ENCODE measurements at places on chromosomes 13 and 19.

DNA sequence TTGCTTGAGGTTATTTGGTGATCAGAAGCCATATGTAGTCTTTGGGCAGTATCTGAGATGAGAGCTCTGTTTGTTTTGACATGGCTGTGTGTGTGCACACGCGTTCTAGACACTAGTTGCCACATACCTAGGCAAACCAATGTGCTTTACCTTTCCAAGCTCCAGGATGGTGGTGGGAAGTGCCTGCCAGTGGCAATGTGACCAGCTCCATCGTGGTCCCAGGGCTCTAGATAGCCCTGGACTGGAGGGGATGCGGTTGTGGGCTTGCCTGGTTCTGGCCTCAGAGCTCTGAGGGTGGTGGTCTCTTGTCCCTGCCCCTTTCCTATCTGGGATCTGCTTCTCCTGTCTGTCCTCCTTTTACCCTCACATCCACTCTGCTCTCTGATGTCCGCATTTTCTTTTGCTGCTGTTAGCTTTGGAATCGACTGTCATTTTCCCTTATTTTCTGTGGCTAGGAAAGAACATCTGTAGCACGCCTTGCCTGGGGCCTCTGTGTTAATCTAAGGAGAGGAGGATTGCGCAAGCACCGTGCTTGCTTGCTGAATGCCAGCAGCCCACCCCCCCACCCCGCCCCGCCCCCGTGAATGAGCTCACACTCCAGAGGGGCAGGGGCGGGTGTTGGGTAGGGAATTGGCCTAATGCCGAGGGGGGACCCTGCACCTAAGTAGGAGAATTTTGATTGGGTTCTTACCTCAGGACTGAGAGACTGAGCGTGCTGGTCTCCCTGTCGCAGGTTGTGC lies 89.5 kb downstream of the ARHGEF7 start:
- DNase-seq, result peak; percentile 33

DNA sequence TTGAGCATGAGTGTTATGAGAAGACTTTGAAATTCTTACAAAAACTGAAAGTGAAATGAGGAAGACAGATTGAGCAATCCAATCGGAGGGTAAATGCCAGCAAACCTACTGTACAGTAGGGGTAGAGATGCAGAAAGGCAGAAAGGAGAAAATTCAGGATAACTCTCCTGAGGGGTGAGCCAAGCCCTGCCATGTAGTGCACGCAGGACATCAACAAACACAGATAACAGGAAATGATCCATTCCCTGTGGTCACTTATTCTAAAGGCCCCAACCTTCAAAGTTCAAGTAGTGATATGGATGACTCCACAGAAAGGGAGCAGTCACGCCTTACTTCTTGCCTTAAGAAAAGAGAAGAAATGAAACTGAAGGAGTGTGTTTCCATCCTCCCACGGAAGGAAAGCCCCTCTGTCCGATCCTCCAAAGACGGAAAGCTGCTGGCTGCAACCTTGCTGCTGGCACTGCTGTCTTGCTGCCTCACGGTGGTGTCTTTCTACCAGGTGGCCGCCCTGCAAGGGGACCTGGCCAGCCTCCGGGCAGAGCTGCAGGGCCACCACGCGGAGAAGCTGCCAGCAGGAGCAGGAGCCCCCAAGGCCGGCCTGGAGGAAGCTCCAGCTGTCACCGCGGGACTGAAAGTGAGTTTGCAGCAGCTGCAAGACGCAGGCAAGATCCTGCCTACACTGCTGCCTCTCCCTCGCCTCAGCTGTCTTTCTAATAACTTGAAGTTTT lies at the start of gene TNFSF13B:
Gene TNFSF13B, plus strand, starts transcription at position 118 of the 728 bp plus-strand sequence. Its CDS starts 178 bp downstream, at position 296.
- peak; percentile 75 for DNase-seq

DNA sequence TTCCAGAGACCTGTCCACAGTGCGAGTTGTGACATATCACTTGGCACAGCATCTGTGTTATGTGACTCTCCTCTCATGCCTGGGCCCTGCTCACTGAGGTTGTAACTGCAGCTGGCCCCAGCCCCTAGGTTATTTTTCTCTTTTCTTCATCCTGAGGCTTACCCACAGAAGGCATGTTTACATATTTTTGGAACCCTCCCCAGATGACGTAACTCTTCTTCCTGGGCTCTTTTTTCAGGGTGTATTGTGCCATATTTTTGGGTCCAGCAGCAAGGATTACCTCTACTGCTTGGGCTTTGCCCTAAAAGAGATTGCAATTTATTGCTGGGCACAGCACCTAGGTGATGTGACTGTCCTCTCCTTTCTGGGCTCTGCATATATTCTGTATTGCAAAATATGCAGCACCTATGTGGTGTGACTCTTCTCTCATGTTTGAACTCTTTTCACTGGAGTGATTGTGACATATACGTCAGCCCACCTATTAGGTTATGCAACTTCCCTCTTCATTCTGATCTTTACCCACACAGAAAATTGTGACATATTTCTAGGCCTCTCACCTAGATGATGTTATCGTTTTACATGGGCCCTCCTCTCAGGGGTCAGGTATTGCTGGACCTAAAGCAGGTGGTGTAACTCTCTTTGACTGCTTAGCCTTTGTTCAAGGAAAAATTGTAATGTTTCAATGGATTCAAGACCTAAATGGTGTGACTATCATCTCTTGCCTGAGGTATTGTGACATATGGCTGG lies 64.5 kb upstream of the ZNF724 start:
- no peak for DNase-seq

DNA sequence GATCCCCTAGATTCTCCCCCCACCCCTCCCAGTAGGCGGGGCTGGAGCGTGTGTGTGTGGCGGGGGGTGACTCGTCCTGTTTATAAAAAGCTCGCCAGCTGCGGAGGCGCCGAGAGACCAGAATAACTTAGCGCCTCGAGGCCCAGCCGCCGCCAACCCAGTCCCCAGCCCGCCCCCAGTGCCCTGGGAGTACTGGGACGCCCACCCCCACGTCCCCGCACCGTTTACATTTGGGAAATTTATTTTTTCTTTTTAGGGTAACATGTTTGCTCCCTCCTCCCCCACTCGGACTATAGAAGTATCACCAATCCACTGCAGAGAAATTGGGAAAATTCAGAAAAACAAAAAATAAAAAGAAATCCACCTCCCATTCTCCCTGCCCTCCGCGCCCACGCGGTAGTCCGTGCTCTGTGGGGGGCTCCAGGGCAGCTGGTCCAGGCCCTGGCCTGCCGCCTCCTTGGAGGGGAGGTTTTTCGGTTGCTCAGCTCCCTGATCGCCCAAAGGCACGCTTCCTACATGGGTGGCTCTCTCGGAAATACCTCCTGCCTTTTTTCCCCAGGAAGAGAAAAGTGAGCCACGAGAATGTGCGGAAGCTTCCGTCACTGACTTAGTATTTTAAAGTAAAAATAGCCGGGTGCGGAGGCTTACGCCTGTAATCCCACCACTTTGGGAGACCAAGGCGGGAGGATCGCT lies 1.5 kb upstream of the RAB3A start:
- peak; percentile 78 for DNase-seq

GRCh38 chr13:93244141-93244917 lies 17.7 kb downstream of the GPC6 start:
- DNase-seq, result no peak

DNA sequence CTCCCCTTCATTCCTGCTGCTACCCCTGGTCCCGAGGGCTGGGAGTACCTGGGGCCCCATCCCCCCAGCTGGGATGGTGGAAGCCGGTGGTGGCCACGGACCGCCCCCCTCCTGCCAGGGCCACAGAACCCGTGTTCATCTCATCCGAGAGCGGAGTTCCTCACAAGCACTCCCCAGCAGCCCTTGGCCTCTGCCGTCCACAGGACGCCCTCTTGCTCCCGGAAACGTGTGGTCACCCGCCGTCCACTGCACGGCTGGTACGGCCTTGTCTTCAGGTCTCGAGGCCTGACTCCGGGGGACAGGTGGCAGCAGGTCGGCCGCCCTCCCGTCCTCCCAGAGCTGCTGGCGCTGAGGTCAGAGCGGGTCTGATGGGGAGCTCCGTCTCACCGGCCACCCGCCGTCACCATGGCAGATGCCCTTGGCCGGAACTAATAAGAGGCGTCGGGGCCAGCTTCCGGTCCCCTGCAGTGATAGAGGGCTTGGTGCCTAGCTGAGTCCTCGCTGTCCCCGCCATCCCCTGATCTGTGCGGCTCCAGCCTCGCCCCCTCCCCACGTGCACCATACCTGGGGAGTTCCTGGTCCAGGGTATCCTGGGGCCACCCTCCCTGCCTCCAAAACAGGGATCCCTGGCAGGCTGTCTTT lies 16.5 kb upstream of the CSNK1G2 start:
- no peak for DNase-seq

- no peak for DNase-seq
Measured at GRCh38 chr13:112062072-112062567, 4.8 kb upstream of the SOX1 start.

GRCh38 chr13:91482427-91482826 lies 84.0 kb downstream of the GPC5 start:
- DNase-seq, result no peak

- no peak for DNase-seq
Measured at GRCh38 chr13:82912564-82912963, 969.7 kb downstream of the SLITRK1 start.

DNA sequence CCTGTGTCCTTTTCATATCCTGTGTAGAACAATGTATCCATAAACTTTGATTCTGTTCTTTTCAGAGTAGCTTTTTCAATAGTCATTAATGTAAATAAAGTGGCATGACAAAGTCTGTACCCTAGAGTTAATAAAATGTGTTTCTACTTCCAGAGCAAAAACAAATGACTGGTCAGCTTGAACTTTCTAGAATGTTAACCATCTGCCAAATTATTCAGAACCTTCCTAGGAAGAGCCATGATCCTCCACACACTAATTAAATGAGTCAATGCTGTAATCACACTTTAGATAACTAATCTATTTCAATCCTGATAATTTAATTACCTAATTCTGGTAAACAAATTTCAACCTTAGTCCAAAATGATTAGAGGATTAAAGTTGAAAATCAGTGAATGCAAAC lies 73.2 kb downstream of the DIAPH3 start:
- no peak for DNase-seq

DNA sequence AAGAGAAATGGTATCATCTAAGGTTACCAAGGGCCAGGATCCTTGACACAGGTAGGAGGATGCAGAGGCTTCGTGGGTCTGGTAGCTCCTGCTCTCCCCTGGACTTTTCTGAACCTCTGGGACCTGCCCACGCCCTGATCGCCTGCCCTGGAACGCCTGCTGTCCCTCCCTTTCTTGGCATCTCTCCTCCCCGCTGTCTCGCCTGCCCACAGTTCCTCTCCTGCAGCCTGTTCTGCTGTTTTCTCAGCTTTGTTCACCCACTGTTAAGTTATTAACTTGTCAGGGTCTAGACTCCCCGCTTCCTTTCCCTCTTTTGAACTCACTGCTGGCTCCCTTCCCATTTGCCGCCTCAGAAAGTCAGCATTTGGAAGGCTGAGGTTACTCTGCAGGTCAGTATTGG lies 19.8 kb downstream of the SERP2 start:
- DNase-seq, result no peak

GRCh38 chr19:20612711-20613316 lies 47.2 kb upstream of the ZNF737 start:
- no peak for DNase-seq
